Upper lobe of right lung (tissue), 1 donor: ENCODE measurements at places on chromosomes 5 and 9. TPM values are rescaled to one million over a fixed set of nuclear protein-coding genes. Genes with fewer than 3 reads are reported as not detected.

- DNase-seq = no peak
- H3K36me3 ChIP-seq = no peaks in the 10 kb centered on the region
- no peak overlapping the region for H3K27ac ChIP-seq
- H3K27me3 ChIP-seq = no peaks in the 10 kb centered on the region
These were observed 417.5 kb downstream of the EFNA5 start for GRCh38 chr5:107253246-107253645.

GRCh38 chr5:38926121-38926520, 80.3 kb downstream of the OSMR start:
- no peak for DNase-seq
- H3K36me3 ChIP-seq = peaks cover 74% of the 10 kb centered on the region
- H3K27ac ChIP-seq = no peak overlapping the region
- no peaks in the 10 kb centered on the region for H3K27me3 ChIP-seq
- H3K4me1 ChIP-seq = no peaks in the 10 kb centered on the region

The S100Z gene
- 0.52 TPM for total RNA-seq

- DNase-seq = no peak
- no peak overlapping the region for H3K4me3 ChIP-seq
- H3K36me3 ChIP-seq = no peaks in the 10 kb centered on the region
These were observed 389.8 kb upstream of the BRINP1 start for GRCh38 chr9:119758990-119759389.

DNA sequence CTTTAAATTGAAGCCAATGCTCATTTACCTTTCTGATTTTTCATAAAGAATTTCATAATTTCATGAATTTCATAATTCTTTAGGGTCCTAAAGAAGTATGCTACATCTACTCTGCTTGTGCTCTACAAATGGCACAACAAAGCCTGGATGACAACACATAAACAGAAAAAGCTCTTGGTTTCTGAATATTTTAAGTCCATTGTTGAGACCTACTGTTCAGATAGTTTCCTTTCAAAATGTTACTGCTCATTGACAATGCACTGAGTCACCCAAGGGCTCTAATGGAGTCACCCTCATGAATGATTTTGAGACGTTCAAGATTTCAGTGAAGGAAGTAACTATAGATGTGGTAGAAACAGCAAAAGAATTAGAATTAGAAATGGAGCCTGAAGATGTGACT, 74.1 kb downstream of the SLCO4C1 start:
- no peak overlapping the region for H3K27ac ChIP-seq
- no peaks in the 10 kb centered on the region for H3K4me1 ChIP-seq
- no peak for DNase-seq
- no peaks in the 10 kb centered on the region for H3K27me3 ChIP-seq
- H3K36me3 ChIP-seq = no peaks in the 10 kb centered on the region

The LHX6 gene
- 16.9 TPM for total RNA-seq

DNA sequence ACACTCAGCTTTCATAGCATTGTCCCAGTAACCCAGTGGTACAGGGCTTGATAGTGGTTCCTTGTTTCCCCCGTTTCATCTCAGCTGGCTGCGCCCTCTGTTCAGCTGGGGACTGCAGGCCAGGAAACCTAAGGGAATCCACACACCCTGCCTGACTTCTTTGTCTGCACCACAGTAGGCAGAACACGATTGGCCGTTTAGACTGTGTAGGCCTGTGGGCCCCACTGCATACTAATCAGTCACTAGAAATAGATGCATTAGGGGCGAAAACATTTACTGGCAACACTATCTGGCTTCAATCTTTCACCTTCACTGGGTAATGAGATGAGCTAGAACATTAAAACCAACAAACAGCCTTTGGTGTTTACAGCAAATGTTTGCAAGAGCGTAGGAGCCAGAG, 512.7 kb upstream of the BRINP1 start:
- no peaks in the 10 kb centered on the region for H3K27me3 ChIP-seq
- H3K4me1 ChIP-seq = no peaks in the 10 kb centered on the region
- no peak overlapping the region for H3K4me3 ChIP-seq
- H3K27ac ChIP-seq = no peak overlapping the region

DNA sequence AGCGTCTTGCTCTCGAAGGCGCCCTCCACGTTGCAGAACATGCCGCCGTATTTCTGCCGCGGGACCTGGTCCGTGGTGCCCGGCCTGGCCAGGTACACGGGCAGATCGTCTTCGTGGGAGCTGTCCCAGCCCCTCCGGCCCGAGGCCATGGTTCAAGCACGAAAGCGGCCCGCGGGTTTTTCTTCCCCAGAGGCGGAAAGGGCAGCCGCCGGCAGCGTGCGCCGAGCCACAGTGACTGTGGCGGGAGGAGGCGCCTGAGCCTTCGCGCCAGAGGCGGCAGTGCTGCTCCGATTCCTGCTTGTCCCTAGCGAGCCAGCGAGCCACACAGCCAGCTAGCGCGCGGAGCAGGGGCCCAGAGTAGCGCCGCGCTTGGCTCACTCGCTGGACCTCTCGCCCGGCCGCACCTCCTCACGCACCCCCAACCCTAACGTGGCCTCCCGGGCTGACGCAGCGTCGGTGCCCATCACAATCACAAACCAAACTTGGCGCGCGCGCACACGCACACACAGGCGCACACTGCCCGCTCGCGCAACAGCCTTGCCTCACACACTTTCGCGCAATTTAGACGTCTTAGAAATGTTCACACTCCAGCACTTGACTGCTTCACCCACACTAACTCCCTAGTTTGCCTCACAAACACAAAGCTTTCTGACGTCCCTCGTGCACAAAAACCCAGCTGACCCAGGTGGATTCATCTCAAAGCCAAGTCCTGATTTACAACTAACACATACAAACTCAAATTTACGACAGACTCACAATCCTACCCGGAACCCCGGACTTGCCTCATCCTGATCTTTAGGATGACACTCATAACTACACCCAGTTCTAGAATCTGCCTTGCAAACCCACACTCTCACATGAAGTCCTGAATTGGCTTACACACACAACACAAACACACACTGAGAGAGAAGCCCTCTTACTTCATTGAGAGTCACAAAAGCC, at the start of gene DPYSL3:
Gene DPYSL3 (minus strand): TSS at position 359 of the 942 bp plus-strand sequence. CDS start 210 bp downstream, at position 149.
- H3K27me3 ChIP-seq = peaks cover 5% of the 10 kb centered on the region
- peak within 1 kb of the TSS; percentile 60 for H3K4me3 ChIP-seq
- H3K4me1 ChIP-seq = peaks cover 4% of the 10 kb centered on the region

GRCh38 chr5:149380466-149381121, 1.5 kb upstream of the IL17B start:
- peaks cover 31% of the 10 kb centered on the region for H3K4me1 ChIP-seq
- H3K4me3 ChIP-seq = no peak overlapping the region
- no peaks in the 10 kb centered on the region for H3K36me3 ChIP-seq
- no peaks in the 10 kb centered on the region for H3K27me3 ChIP-seq
- H3K27ac ChIP-seq = no peak overlapping the region

DNA sequence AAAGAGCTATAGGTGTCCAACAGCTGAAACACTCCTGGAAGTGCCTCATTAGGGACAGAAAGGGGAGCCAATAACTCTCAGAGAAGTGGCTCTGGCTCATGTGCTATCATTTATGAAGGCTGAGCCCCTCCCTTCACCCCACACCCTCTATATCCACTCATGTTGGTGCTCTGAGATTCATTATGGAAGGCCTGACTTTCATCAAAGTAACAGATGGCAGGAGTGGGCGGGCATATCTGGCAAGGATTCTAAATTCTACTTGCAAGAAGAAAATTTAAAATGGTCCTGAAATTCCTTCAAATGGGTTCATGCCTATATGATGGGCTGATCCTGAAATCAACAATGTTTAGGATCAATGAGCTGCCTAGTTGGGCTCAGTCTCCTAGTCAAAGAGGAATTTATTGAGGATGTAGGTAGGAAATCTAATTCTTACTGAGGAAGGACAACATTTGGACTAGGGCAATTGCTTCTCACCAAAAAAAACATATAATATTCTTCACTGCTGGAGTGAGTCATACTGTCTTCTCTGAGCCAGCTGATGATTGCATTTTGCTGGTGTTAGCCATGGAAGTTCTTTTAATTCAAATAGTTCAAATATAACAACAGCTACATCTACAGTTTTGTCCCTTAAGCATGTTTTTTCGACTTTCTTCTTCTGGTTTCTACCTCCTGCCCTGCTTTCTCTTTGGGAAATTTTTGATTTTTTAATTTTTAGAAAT, 23.5 kb downstream of the NMRK1 start:
- no peak for DNase-seq
- H3K27ac ChIP-seq = no peak overlapping the region
- H3K27me3 ChIP-seq = no peaks in the 10 kb centered on the region

DNA sequence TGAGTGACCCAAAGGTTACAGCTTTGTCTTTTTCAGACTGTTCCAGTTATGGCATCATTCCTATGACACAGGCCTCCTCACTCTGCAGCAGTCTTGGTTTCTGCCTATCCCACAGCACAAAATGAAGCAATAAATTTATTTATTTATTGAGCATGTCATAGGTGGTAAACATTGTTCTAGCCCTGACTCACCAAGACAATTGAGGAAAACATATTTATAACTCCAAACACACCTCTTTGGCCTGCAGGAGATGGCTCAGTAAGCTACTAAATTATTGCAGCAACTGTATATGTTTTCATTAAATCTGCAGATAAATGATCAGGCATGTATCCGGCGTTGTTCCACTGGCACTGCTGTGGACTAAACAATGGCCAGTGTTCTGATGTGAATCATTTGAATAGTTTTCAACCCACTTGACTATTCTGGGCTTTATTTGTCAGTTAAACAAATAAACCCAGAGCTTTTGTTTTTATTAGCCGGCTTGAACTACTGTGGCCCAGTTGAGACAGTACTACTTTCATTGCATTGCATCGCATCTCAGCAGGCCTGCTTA, 83.2 kb downstream of the FOXD1 start:
- H3K4me3 ChIP-seq = no peak overlapping the region
- no peaks in the 10 kb centered on the region for H3K4me1 ChIP-seq
- no peak overlapping the region for H3K27ac ChIP-seq
- no peak for DNase-seq

The PRELID1 gene
- 87.0 TPM for total RNA-seq

The IL4 gene
- not detected for total RNA-seq

The ADAMTS19 gene
- not detected for total RNA-seq

- no peak overlapping the region for H3K4me3 ChIP-seq
- DNase-seq = peak; percentile 73
- H3K27ac ChIP-seq = no peak overlapping the region
- H3K27me3 ChIP-seq = peaks cover 7% of the 10 kb centered on the region
- no peaks in the 10 kb centered on the region for H3K4me1 ChIP-seq
- no peaks in the 10 kb centered on the region for H3K36me3 ChIP-seq
These were observed 63.8 kb upstream of the RNF130 start for GRCh38 chr5:180135128-180135955.

The DBH gene
- not detected for total RNA-seq
